ENCODE measurements at places on chromosomes 4 and X.
A peak's percentile ranks its signal among the peaks of the same experiment; 100 is the strongest.

GRCh38 chr4:2689114-2689513 lies 67.0 kb downstream of the TNIP2 start:
- no peak for DNase-seq

DNA sequence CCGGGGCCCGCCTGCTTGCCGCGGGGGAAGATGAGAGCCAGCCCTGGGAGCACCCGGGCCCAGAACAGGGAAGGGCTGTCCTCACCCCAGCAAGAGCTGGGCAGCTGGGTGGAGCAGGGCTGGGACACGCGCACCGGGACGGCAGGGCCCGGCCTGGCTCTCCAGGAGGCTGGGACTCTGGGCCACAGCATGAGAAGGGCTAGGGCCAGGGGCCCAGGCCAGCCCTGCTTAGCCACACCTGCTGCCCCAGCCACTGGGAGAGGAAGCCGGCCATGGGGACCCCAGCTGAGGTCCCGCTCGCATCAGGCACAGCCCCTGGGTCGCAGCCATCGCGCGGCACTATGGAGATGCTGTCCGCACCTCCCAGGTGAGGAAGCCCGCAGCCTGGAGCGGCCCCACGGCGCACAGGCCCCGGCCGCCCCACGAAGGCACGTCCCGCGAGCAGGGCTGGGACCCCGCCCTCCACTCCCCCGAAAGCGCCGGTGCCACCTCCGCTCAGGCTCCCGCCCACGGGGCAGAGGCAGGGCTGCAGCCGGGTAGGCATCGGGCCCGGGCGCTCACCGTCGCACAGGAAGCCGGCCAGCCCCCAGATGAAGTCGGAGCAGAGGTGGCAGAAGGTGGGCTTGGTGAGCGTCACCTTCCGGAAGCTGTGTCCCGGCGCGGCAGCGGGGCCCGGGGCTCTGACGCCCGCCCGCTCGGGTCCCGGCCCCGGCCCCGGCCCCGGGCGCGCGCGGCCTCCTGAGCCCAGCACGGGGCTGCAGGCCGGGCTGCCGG lies 531 bp downstream of the DGKQ start:
- peak; percentile 69 for DNase-seq

GRCh38 chrX:94961730-94962129 lies 1287.7 kb downstream of the FAM133A start:
- DNase-seq: no peak

- no peak for DNase-seq
These were observed 62.5 kb downstream of the SEL1L3 start for GRCh38 chr4:25800245-25800644.

DNA sequence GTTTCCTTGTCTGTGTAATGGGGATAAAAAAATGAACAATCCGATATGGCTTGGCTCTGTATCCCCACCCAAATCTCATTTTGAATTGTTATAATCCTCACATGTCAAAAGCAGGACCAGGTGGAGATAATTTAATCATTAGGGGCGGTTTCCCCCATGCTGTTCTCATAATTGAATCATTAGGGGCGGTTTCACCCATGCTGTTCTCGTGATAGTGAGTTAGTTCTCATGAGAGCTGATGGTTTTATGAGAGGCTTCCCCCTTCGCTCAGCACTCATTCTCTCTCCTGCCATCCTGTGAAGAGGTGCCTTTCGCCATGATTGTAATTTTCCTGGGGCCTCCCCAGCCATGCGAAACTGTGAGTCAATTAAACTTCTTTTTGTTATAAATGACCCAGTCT lies 633.5 kb downstream of the RAPGEF2 start:
- DNase-seq: no peak

DNA sequence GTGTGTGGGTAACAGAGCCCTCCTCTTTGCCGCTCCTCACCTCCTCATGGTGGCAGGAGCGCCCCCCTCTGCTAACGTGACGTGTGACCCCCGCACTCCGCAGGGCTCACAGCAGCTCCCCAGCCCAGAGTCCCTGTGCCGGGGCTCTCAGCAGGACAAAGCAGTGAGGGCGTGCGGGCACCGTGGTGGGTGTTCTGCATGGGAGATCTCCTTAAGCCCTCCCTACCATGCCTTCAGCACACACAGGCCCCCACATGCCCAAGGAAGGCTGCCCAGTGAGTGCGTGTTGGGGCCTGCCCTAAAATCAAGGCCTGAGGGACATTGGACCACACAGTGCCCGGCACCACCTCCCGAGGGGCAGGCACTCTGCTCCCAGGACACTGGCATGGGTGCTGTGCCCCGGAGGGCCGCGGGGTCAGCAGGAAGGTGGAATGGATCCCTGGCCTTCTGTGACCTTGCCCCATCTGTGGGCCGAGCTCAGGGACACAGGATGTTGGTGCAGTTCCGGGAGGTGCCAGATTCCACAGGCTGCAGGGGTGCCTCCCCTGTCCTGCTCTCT lies 10.1 kb downstream of the PSAPL1 start:
- no peak for DNase-seq

DNA sequence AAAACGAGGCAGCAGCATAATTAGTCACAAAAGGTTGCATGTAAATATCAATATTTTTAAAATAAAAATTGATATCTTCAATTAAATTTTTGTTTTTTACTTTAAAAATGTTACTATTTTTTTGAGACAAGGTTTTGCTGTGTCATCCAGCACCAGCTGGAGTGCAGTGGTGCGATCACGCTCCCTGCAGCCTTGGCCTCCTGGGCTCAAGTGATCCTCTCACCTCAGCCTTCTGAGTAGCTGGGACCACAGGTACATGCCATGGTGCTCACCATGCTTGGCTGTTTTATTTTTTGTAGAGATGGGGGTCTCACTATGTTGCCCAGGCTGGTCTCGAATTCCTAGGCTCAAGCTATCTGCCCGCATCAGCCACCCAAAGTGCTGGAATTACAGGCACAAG lies 96.8 kb upstream of the FRAS1 start:
- DNase-seq: no peak

DNA sequence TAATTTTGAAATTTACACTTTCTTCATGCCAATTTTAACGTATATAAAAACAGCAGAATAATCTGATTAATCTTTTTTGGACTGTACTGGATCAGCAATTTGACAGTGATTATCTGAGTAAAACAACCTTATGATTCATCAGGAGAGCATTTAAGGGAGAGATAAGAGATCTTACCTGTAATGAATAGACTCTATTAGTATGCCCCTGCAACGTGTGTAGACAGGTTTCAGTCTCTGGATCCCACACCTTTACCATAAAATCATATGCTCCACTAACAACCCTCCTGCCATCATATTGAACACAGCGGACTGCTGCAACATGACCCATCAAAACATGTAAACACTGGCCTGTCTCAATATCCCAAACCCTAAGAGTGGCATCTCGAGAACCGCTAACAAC lies 210.1 kb downstream of the FBXW7 start:
- DNase-seq: no peak

DNA sequence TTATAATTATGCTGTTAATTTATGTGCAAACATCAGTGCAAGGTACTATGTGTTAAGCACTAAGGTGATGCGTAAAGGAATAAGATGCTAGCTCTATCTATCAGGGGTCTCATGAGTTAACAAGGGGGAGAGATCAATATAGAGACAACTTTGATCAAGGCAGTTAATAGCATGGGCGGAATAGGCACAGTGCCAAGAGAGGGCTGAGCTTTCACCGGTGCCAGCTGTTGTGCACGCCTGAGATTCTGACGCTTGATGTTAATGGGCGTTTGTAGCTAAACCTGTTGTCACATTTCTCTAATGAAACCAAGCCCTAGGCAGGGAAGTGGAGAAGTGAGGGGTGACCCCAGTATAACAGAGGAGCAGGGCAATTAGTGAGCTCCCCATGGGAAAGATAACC lies 86.0 kb upstream of the NMU start:
- no peak for DNase-seq

DNA sequence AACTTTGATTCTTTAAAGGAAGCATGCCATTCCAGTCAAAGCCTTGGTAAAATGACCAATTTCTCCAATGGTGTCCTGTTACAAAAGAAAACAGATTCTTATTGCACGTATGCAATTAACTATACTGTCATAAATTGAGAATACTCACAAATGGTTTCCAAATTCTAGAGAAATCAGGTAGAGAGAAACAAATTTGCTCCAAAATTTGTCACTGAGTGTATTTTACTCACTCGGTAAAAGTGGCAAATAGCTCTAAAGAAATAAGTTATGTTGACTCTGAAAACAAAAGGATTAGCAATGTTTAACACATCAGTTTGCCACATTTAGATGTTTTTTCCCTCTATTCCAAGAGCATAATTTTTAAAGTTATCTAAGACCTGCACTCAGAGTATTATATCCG lies 133.1 kb downstream of the DMD start:
- no peak for DNase-seq

- no peak for DNase-seq
These were observed 1.3 kb downstream of the FAM9C start for GRCh38 chrX:13043138-13043537.

GRCh38 chr4:58048491-58048890 lies 938.3 kb upstream of the IGFBP7 start:
- DNase-seq: no peak

DNA sequence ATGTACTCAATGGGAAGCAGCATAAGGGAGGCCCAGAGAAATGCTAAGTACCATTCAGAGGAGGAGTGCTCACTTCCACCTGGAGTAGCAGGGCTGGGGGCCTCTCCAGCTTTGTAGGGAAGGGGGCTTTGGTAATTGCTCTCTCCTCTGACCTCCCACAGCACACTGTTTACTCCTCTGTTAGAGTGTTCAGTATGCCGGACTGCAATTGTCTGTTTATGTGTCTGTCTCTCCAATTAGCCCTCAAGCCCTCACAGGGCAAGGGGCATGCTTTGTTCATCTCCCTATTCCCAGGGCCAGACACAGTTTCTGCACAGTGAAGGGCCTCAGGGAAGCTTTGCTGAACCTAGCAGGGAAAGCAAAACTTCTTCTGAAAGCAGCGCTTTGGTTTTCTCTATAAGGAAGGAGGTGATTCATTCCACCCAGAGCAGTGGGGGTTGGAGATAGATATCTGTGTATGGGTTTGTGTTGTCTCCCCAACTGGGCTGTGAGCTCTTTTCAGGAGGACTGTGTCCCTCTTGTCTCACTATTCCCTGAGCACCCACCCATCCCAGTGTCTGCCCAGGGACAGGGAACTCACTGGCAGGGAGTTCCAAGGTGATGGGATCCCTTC lies 50.0 kb upstream of the VMA21 start:
- no peak for DNase-seq

GRCh38 chr4:39390603-39391002 lies 16.1 kb upstream of the KLB start:
- DNase-seq: no peak

GRCh38 chr4:86611757-86612156 lies 17.6 kb downstream of the PTPN13 start:
- DNase-seq: no peak
